Osteoblast (primary cell): ENCODE measurements at places on chromosomes 1 and 21. TPM values are rescaled to one million over a fixed set of nuclear protein-coding genes. Genes with fewer than 3 reads are reported as not detected.
A peak's percentile ranks its signal among the peaks of the same experiment; 100 is the strongest.

DNA sequence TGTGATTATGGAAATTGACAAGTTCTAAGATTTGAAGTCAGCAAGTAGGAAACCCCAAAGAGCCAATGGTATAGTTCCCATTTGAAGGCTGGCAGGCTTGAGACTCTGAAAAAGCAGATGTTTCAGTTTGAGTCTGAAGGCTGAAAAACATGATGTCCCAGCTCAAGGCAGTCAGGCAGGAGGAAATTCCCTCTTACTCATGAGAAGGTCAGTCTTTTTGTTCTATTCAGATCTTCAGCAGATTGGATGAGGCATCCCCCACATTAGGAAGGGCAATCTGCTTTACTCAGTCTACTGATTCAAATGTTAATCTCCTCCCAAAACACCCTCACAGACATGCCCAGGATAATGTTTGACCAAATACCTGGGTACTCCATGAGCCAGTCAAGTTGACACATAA lies 372.5 kb upstream of the ST6GALNAC5 start:
- no peak for DNase-seq

GRCh38 chr1:88661951-88662699 lies 21.9 kb upstream of the PKN2 start:
- DNase-seq: no peak

DNA sequence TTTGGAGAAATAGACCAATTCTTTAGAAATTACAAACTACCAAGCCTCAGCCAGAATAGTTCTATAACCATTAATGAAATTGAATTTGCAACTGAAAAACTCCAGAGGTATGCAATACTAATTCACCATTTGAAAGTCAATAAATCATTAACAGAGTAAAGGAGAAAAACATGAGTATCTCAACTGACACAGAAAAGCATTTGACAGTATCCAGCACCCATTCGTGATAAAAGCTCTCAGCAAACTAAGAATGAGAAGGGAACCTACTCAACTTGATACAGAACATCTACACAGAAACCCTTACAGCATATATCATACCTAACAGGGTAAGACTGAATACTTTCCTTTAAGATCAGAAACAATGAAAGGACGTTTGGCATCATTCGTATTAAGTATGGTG lies 54.3 kb downstream of the ST6GALNAC5 start:
- no peak for DNase-seq

DNA sequence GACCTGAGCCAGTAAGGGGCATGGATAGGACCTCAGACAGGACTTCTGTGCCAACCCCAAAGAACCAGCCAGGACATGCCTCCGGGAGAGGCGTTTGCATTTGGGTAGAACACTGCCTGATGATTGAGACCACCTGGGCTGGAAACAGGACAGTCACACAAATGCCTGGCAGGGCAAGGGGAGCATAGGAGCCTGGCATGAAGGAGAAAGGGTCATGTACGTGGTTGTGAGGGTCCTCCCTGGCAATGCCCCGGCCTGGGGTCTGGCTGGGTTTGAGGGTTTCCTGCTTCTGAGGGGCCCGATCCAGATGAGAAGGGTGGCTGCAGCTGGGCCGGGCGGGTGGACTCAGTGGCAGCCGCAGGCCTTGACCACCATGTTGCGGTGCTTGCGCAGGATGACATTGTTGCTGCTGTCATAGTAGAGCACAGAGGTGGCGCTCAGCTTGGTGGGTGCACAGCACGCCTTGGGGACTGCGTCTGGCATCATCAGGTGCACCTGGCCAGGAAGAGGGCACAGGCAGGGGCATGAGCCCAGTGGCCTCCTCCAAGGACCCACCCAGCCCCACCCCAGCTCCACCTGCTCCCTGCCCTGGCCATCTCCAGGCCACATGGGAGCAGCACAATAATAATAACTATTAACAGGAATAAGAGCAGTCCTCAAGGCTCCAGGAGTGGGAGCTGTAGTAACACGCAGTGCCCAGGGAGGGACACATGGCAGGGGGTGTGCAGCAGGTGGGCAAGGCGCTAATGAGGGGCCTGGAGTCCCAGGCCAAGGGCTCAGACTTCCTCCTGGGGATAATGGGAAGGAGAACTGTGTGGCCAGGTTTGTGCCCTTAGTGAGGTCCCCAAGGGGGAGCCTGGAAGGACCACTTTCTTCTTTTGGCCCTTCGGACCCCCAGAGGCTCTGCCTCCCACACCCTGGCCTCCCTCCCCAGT lies 10.8 kb downstream of the OXCT2 start:
- peak; percentile 68 for DNase-seq

- DNase-seq: peak; percentile 91
These were observed 20.2 kb downstream of the PEX14 start for GRCh38 chr1:10494754-10495474.

- no peak for DNase-seq
These were observed 260.0 kb upstream of the AJAP1 start for GRCh38 chr1:4394366-4394765.

DNA sequence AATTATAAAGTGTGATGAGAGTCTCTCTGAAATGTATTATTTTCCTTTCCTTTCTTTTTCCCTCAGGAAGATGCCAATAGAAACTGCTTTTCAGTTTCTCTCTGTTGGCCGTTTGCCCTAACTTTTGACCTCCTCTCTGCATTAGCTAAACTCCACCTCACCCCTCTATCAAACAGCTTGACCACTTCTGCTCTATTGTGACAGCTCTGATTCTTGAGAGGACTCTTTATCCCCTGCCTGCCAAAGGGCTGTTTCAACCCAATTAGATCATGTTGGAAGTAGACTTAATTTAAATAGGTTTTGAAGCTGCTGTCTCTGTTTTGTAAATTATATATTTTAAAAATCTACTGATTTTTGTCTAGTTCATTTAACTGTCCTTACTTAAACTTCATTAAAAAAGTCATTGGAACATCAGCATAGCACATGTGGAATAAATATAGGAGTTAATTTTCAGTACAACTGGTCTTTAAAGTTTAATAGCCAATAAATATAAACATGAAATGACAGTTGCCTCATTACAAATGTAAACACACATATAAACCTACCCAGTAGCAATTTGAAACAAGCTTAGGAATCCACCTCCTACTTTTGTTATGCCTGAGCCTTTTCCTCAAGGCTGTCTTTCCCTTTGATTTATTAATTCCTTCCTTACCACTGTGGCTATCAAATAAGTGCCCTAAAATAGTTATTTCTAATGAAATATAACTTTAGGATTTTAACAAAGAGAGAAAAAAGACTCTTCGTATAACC lies 152.0 kb downstream of the CHRM3 start:
- DNase-seq: no peak

DNA sequence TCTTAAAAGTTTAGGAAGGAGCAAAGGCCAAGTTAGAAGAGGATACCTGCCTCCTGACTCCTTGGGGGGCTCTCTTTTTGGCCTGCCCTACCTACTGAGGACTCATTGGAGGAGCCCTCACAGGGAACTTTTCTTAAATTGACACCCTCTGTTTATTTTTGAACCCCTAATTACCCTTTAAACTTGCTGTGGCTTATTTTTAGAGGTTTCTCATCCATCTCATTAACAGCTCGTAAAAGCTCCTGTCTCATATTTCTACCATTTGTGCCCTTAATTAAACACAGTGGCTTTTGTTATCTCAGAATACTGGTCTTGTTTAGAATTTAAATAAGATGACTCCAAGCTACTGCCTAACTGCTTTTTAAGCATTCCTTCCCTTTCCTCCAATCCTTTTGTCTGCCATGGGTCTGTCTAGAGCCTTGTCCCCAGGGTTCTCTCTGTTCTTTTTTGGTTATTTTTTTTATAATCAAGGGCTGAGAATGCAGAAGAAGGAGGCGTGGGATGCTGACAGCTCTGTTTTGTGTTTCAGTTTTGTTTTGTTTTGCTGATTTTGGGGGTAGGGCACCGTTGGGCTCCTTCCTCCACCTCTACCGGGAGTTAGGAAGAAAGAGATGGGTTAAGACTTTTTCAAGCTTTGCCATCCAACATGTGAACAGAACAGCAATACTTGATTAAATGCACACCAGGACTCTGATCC lies 78.0 kb downstream of the SYT6 start:
- peak; percentile 29 for DNase-seq

DNA sequence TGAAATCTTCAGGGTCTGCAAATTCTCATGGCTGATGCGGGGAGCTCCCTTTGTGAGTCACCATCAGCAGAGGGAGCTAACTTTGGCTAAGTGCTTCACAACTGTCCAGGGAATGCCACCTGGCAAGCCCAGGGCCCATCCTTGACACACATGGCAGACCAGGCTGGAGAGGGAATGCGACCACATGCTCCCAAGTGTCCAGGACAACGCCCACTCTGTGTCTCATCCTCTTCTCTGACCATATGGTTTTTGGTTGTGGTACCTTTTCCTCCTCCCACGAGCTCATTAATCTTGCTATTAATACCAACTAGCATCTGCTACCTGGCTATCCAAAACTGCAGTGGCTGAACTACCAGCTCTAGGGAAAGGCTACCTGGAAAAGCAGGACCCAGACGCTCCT lies 37.1 kb upstream of the CLSTN1 start:
- DNase-seq: no peak

- DNase-seq: no peak
These were observed 47.4 kb upstream of the EXO1 start for GRCh38 chr1:241800640-241801039.

The TBX19 gene
- 1.1 and 1.5 TPM in 2 replicates for total RNA-seq

The SYPL2 gene
- total RNA-seq: 0.88 and 1.8 TPM in 2 replicates

The UMODL1 gene
- under 0.01 TPM in 1 of 2 replicates, not detected in the other for total RNA-seq
